ENCODE measurements at places on chromosomes 1 and 21.

GRCh38 chr21:32918478-32919120 is 107.1 kb upstream of the OLIG2 start:
- H3K27ac ChIP-seq: no peak overlapping the region
- no peak for DNase-seq
- peaks cover 17% of the 10 kb centered on the region for H3K27me3 ChIP-seq
- H3K4me3 ChIP-seq: no peak overlapping the region

- no peaks in the 10 kb centered on the region for H3K27me3 ChIP-seq
- no peak overlapping the region for H3K4me3 ChIP-seq
- no peaks in the 10 kb centered on the region for H3K36me3 ChIP-seq
- no peaks in the 10 kb centered on the region for H3K4me1 ChIP-seq
- no peak overlapping the region for H3K27ac ChIP-seq
Measured at GRCh38 chr1:175918364-175918801, 175.0 kb upstream of the TNR start.

- DNase-seq: no peak
- no peak overlapping the region for H3K4me3 ChIP-seq
- no peaks in the 10 kb centered on the region for H3K36me3 ChIP-seq
- H3K27me3 ChIP-seq: peaks cover 19% of the 10 kb centered on the region
Measured at GRCh38 chr1:22978299-22978698, 5.6 kb upstream of the LACTBL1 start.

- H3K27me3 ChIP-seq: peaks cover 8% of the 10 kb centered on the region
- H3K36me3 ChIP-seq: no peaks in the 10 kb centered on the region
- no peaks in the 10 kb centered on the region for H3K4me1 ChIP-seq
- H3K4me3 ChIP-seq: no peak overlapping the region
- DNase-seq: no peak
- no peak overlapping the region for H3K27ac ChIP-seq
Measured at GRCh38 chr1:199405634-199406196, 621.8 kb upstream of the NR5A2 start.

GRCh38 chr1:32332290-32333079 is 3.5 kb downstream of the MARCKSL1 start:
- DNase-seq: no peak
- no peak overlapping the region for H3K4me3 ChIP-seq
- H3K27ac ChIP-seq: no peak overlapping the region
- H3K4me1 ChIP-seq: peaks cover 22% of the 10 kb centered on the region
- H3K36me3 ChIP-seq: peaks cover 52% of the 10 kb centered on the region
